ENCODE measurements at places on chromosomes 13 and 19. TPM values are rescaled to one million over a fixed set of nuclear protein-coding genes. Genes with fewer than 3 reads are reported as not detected.

DNA sequence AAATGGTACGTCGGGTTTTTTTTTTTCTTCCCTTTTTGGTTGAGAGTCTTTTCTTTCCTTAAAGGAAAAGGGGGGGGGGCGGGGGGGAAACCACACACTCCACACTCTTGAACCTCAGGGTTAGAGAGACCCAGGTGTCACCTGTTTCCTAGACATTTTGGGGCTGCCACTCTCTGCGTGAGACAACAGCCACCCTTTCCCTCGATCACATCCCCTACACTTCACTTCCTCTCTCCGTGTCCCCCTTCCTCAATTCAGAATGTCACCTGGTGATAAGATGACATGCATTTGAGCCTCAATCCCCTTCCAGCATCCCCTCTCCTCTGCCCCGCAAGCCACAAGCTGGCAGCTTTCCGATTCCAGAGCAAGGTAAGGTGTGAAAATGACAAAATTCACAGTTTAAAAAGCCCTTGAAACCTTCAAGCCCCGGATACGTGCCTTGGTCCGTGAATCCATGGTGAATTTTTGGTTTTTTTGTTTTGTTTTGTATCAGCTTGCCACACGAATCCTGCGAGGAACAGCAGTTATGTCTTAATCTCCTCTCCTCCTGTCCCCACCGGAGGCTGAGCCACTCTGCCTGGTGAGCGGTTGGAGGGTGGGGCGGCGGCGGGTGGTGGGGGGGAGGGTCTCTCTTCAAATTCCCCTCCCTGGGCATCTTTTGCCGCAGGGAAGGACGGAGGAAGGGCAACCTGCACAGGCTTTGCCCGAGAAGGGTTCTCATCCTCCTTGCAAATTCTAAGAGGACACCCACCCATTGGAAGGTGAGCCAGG is 4.2 kb downstream of the PTPRS start:
- no peak for DNase-seq

GRCh38 chr19:36110487-36111199 is at the start of gene OVOL3:
Gene OVOL3 (plus strand): TSS chr19:36111143. CDS start chr19:36111203, 60 bp downstream.
- no peak for DNase-seq

ZNF844 gene
- total RNA-seq, result 13.5 TPM

LGALS14 gene
- total RNA-seq, result not detected

- DNase-seq, result no peak
Observed at GRCh38 chr13:99545979-99546378, 44.7 kb downstream of the TM9SF2 start.

TRPM4 gene
- total RNA-seq, result 4.1 TPM

KCTD4 gene
- 4.5 TPM for total RNA-seq

GRCh38 chr13:86585835-86586234 is 786.6 kb upstream of the SLITRK6 start:
- no peak for DNase-seq

ZNF649 gene
- 41.2 TPM for total RNA-seq

SULT2B1 gene
- total RNA-seq, result 0.82 TPM

DNA sequence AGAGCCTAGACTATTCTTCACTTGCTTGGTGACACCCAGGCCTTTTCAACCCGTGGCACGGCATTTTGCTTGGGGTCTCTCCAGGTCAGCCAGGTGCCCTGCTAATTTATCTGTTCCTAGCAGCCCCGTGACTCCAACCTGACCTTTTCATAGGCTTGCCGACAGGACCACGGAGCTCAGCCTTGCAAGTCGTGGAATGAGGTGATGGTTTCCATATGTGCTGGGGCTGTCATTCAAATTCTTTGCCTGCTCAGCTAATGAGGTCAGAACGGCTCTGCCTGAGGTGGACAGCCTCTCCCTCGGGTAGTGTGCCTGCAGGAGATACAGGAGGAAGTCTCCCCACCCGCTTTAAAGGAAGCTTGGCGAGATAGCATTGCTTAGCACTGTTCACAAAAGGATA is 61.0 kb downstream of the SHISA2 start:
- no peak for DNase-seq

Measured in frontal cortex (tissue), 4 donors.